ENCODE measurements at places on chromosomes 7 and 10. TPM values are rescaled to one million over a fixed set of nuclear protein-coding genes. Genes with fewer than 3 reads are reported as not detected.

- H3K4me3 ChIP-seq: no peak overlapping the region
- DNase-seq: no peak
- H3K36me3 ChIP-seq: no peaks in the 10 kb centered on the region
- peaks cover 15% of the 10 kb centered on the region for H3K27me3 ChIP-seq
- H3K27ac ChIP-seq: no peak overlapping the region
- H3K4me1 ChIP-seq: no peaks in the 10 kb centered on the region
Observed at GRCh38 chr7:158568974-158569857, 18.4 kb downstream of the PTPRN2 start.

GRCh38 chr7:32044739-32045138 lies 25.5 kb downstream of the PDE1C start:
- no peak overlapping the region for H3K27ac ChIP-seq
- no peaks in the 10 kb centered on the region for H3K36me3 ChIP-seq
- no peaks in the 10 kb centered on the region for H3K27me3 ChIP-seq
- DNase-seq: no peak

DNA sequence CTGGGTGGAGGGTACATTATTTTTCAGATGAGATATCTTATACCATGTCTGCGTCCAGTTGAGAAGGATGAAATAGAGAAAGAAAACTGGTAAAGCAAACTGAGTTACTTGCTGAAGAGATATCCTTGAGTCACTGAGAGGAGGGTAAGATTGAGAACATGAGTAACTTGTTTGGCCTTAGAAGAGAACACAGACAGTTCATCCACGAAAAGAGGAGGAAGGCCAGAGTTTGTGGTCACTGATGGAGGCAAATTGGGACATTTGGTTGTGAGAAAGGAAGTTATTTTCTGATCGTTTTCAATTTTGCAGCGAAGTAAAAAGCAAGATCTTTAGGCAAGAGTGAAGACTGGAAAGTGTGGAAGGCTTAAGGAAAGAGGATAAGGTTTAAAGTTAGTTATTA lies 15.6 kb downstream of the MBL2 start:
- H3K27ac ChIP-seq: no peak overlapping the region
- H3K36me3 ChIP-seq: no peaks in the 10 kb centered on the region
- no peaks in the 10 kb centered on the region for H3K4me1 ChIP-seq

DNA sequence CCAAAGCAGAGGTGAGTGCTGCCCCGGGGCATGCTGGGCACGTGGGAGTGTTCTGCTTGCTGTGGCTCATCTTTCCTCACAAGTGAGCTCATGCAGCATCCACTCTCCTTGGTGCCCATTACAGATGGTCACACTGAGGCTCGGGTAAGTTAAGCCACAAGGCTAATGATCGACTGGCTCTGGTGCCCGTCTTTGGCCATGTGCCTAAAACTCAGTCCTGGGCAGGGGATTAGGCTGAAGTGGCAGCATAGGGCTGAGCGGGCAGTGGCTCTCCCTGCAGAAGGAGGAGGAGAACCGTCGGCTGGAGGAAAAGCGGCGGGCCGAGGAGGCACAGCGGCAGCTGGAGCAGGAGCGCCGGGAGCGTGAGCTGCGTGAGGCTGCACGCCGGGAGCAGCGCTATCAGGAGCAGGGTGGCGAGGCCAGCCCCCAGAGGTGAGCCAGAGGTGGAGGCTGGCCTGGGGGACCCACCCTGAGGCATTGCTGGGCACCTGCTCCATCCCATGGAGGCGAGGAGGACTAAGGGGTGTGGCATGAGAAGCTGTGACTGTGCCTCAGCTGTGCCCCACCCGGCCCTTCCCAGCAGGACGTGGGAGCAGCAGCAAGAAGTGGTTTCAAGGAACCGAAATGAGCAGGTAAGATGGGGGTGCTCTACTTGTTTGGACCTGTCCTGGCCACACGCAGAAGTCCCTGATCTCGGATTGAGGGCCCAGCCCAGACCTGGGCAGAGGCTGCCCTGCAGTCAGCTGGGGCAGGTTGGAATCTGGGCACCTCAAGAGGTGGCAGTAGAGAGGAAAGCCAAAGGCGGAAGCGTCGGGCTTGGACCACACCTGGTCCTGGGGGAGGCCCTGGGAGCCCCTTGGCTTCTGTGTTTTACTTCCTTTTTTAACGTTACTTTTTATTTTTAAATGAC lies 7.3 kb downstream of the PGAM2 start:
- peaks cover 62% of the 10 kb centered on the region for H3K36me3 ChIP-seq
- H3K4me1 ChIP-seq: peaks cover 17% of the 10 kb centered on the region
- peak overlapping the region; percentile 63 for H3K27ac ChIP-seq
- no peak overlapping the region for H3K4me3 ChIP-seq

- H3K4me3 ChIP-seq: no peak overlapping the region
- no peaks in the 10 kb centered on the region for H3K27me3 ChIP-seq
- peaks cover 5% of the 10 kb centered on the region for H3K4me1 ChIP-seq
- DNase-seq: no peak
Observed at GRCh38 chr10:67802767-67803538, 35.0 kb downstream of the DNAJC12 start.

GRCh38 chr10:44245601-44245938 lies 139.3 kb downstream of the CXCL12 start:
- H3K36me3 ChIP-seq: no peaks in the 10 kb centered on the region
- peaks cover 3% of the 10 kb centered on the region for H3K27me3 ChIP-seq
- H3K4me3 ChIP-seq: no peak overlapping the region
- no peak for DNase-seq
- H3K4me1 ChIP-seq: no peaks in the 10 kb centered on the region

DNA sequence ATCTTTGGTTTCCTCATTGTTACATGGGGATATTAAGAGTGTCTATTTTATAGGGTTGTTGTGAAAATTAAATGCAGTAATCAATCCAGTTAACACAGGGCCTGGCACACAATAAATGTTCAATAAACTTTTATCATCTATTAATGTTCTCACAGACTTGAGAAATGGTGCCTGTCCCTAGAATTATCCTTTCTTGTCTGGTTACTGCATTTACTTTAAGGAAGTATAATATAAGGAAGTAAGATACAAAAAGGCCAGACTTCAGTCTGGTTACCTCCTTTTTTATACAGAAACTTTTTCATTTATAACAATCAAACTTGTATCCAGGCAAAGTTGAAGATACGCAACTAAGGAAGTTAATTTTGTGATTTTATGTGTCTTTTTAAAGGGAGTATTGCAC lies 117.0 kb downstream of the LHFPL3 start:
- no peak overlapping the region for H3K4me3 ChIP-seq
- no peak for DNase-seq
- no peaks in the 10 kb centered on the region for H3K4me1 ChIP-seq
- no peaks in the 10 kb centered on the region for H3K27me3 ChIP-seq
- no peaks in the 10 kb centered on the region for H3K36me3 ChIP-seq
- H3K27ac ChIP-seq: no peak overlapping the region

ABCB4 gene
- total RNA-seq: not detected

BMPER gene
- not detected for total RNA-seq

Data from activated CD8-positive, alpha-beta T cell treated with anti-CD3 and anti-CD28 coated beads, Interleukin-2, amount 10 ng/mL, durations not matched to agents 7 days and 5 days (primary cell).